Liver (tissue), 10 donors: ENCODE measurements at places on chromosomes 4 and X.

- no peak for DNase-seq
Observed at GRCh38 chr4:26141911-26142638, 178.7 kb upstream of the RBPJ start.

GRCh38 chr4:86848136-86848535 is 1.0 kb downstream of the SLC10A6 start:
- DNase-seq = no peak

- DNase-seq = no peak
Observed at GRCh38 chr4:147509386-147509785, 28.5 kb downstream of the EDNRA start.

- no peak for DNase-seq
Observed at GRCh38 chr4:77100234-77100633, 24.4 kb upstream of the CCNI start.

- no peak for DNase-seq
Observed at GRCh38 chrX:20066968-20067708, 49.6 kb downstream of the MAP7D2 start.

DNA sequence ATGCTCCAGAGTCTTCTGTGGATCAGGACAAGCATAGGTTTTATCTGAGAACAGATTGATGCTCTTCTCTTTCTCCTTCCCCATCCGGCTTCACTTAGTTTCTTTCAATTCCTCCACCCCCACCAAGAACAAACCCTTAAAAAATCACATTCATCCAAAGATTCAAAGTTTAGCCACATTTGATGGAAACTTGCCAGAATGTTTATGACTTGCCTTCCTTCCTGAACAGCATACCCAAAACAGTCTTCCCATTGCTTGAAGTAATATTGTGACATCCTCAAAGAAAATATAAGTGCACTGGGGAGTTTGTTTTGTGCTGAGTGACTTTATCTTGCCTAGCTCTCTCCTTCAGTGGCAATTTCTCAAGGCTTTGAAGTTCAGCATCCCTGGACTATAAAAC is 83.0 kb downstream of the MAGEB17 start:
- no peak for DNase-seq

GRCh38 chr4:156656896-156657295 is 314.7 kb downstream of the PDGFC start:
- DNase-seq = no peak

- DNase-seq = no peak
Observed at GRCh38 chr4:128516301-128516969, 228.8 kb upstream of the PGRMC2 start.

- no peak for DNase-seq
Observed at GRCh38 chrX:10612215-10612614, 8.2 kb downstream of the MID1 start.

- DNase-seq = peak; percentile 47
Observed at GRCh38 chr4:15396157-15396800, 31.6 kb upstream of the C1QTNF7 start.

DNA sequence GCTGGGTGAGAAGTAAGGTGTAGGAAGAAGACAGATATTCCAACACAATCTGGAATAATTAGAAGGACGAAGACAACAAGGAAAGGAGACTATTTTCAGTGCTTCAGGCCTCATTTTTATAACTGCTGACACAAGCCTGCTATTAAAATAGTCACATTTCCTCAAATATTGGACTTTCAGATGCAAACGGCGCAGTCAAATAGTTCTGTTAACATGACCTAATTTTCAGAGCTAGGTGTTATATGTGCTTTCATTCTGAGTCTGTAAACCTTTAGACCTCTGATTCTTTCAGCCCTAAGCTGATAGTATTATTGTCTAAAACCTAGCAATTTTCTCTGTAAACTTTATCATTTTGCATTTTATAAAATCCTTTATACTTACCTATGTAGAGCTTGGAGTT is 261.5 kb downstream of the IL1RAPL1 start:
- DNase-seq = no peak

GRCh38 chrX:135304741-135305140 is 4.5 kb upstream of the ETDC start:
- no peak for DNase-seq

DNA sequence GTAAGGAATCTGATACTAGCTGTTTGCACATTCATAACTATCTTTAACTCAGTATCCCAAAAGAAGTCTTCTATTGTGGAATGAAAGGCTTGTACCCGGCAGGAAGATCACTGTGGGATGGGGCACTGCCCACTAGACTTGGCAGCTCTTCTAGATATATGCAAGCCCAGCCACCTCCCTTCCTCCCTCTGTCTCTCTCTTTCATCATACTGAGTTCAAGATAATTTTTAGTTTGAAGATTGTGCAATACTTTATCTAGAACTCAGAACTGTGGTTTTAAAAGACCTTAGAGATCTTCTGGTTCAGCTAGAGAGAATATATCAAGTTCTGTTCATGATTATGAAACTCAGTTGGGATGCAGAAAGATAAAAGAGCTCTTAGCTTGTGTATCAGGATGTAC is 22.5 kb upstream of the GPR34 start:
- DNase-seq = no peak

GRCh38 chrX:43964936-43965335 is 8.3 kb downstream of the NDP start:
- no peak for DNase-seq

GRCh38 chrX:54208531-54208930 is 25.5 kb upstream of the FAM120C start:
- DNase-seq = no peak

- DNase-seq = peak; percentile 70
Observed at GRCh38 chr4:1792832-1793495, at the start of gene FGFR3. Gene FGFR3, plus strand, starts transcription at chr4:1793293. Its CDS starts 642 bp downstream, at chr4:1793935.

- no peak for DNase-seq
Observed at GRCh38 chr4:98688411-98689290, 30.2 kb upstream of the TSPAN5 start.

GRCh38 chr4:143458966-143459365 is 54.5 kb upstream of the SMARCA5 start:
- DNase-seq = no peak

DNA sequence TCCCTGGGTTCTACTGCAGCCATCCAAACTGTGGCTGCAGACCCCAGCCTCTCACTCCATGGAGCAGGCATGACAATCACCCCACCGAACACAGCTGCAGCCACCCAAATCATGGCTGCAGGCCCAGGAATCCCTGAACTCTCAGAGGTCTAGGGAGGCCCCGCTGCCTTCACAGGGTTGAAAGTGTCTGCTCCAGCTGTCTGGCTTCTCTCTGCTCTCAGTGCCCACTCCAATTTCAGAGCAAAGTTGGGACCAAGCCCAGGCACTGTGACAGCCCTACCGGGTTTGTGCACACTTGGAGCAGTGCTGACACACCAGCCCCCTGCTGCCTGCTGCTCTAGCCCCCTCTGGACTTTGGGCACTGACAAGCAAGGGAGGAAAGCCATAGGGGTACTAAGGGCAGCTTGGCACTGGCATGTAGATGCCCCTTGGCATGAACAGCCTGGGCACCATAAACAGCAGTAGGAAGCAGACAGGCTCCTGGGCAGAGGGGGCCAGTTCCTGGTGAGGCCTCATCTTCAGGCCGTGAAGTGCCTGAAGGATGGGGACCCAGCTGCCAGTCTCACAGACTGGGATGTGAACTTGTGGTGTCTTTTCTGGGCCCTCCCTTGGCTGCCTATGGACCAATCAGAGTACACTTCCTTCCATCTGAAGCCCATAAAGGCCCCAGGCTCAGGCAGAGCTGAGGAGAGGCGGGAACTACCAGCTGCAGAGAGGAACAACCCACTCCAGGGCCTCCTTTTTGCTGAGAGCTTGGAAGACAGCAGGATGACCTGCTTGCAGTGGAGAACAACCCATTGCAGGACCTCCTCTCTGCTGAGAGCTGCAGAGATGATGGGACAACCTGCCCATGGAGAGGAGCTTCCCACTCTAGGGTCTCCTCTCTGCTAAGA is 68.8 kb downstream of the TECRL start:
- no peak for DNase-seq

- no peak for DNase-seq
Observed at GRCh38 chr4:113952452-113953029, 26.9 kb downstream of the ARSJ start.

DNA sequence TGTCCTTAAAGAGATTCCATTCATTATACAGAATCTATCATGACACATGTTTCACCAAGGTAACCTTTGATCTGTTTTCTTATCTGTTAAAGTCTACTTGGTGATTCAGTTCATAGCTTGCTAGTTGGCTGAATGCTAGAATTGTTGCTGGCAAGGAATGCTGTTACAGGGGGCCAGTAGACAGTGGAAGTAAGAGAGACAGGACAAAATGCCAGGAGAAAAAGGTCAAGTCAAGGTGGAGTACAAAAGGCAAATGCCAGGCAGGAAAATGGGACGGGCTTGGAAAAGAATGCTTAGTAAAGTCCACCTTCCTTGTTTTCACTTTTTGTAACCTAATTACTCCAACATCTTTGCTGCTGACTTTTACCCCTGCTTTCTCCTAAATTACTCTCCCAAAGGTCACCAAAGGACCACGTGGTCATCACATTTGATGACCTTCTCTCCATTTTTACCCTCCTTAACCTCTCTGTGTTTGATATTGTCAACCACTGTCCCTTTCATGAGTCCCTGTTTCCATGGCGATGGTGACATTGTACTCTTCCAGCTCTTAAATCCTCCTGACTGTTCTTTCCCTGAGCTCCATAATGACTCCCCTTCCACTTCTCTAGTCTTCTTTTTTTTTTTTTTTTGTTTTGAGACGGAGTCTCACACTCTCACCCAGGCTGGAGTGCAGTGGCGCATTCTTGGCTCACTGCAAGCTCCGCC is 24.5 kb upstream of the TAPT1 start:
- no peak for DNase-seq

DNA sequence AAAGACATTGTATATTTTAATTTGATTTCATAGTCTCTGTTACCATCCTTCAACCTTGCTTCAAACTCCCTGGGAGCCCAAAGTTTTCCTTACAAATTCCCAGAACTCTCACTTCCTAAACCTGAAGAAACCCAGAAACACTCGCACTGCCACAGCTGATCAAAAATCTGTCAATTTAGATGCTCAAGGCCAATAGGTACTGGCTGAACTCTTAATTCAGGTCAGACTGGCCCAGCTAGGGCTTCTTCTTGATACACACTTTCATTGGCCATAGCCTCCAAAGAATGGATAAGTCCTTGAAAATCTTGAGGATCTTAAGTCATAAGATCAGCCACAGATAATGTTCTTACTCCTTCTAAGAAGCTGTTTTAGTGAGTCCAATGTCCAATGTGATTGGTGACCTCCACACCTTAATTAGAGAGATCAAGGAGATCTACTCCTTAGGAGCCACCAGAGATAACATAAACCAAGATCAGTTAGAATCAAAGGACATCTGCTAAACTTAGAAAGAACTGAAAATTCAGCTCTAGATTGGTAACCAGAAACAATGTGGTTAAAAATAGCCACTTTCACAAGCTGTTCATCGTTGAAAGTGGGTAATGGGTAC is 51.5 kb downstream of the ACSL4 start:
- no peak for DNase-seq

GRCh38 chr4:112330921-112331320 is 33.8 kb downstream of the ALPK1 start:
- no peak for DNase-seq

DNA sequence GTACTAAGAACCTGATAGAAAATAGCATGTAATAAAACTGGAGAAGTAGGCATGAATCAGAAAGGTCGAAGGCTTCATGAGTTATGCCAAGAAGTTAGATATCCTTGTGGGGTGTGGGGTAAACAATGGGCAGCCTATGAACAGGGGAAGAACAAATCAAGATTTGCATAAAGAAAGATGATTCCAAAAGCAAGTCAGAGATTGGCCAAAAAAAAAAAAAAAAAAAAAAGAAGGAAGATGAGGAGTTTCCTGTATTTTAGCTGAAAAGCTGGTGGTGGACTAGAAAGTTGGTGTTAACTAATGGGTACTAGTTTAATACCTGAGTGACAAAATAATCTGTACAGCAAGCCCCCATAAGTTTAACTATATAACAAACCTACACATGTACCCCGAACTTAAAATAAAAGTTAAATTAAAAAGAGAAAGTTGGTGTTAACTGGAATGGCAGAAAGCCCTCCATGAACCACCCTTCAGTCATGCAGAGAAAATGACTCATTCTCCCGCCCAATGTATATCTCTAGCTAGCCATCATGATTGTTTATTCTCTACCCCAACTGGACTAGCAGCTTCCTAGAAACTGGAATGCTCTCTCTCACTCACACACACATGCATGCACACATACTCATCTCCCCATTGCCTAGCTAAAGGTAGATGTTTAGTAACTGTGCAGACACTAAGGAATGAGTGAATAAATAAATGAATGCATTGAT is 41.7 kb downstream of the ATP11C start:
- DNase-seq = no peak

GRCh38 chr4:56102601-56103000 is 153.9 kb downstream of the CEP135 start:
- no peak for DNase-seq

DNA sequence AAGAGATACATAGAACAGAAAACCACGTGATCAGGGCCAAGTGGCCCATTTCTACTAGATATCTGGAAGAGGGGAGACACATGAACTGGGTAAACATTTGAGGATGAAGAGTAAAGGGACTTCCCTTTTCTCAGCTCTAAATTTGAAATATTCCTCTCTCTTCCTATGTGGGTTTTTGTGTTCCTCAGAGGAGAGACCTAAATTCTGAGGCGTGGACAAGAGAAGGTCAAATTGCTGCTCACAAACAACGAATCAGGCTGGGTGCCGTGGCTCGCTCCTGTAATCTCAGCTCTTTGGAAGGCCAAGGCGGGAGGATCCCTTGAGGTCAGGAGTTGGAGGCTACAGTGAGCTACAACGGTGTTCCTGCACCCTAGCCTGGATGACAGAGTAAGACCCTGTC is 216.0 kb downstream of the PTTG2 start:
- DNase-seq = no peak

- no peak for DNase-seq
Observed at GRCh38 chr4:149901128-149901527, 85.5 kb upstream of the IQCM start.

GRCh38 chr4:223913-224497 is 81.3 kb downstream of the ZNF732 start:
- DNase-seq = no peak

DNA sequence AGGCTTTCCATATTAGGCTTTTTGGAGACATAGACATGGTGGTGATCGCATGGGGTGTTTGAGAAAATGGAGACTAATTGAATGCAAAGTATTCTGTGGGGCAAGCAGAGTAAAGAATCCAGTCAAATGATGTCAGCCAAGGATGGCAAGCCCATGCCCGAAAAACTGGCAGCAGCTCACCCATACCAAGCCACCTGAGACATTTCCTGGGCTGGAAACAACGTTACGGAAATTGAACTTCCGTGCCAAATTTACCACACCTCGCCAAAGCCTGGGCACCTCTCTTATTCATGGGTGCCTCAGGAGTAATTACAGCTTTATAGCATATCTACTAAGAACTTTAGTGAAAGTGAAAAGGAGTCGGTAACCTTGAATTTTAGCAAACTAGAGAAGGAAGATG is 166.4 kb downstream of the CBR4 start:
- DNase-seq = no peak

- DNase-seq = no peak
Observed at GRCh38 chrX:20116087-20116576, 575 bp downstream of the MAP7D2 start.

GRCh38 chrX:153844509-153845082 is 14.3 kb upstream of the PDZD4 start:
- DNase-seq = no peak

GRCh38 chrX:24173115-24173847 is 23.8 kb downstream of the ZFX start:
- no peak for DNase-seq

GRCh38 chr4:71663780-71664179 is 120.1 kb downstream of the GC start:
- no peak for DNase-seq
